Head of caudate nucleus (tissue), 42 donors: ENCODE measurements at places on chromosomes 7 and 10.

- no peak for DNase-seq
These were observed 200.9 kb downstream of the TEX36 start for GRCh38 chr10:125482108-125482507.

- DNase-seq = no peak
These were observed 24.6 kb upstream of the RNF148 start for GRCh38 chr7:122727354-122727753.

GRCh38 chr10:6667679-6668270 is 87.7 kb upstream of the PRKCQ start:
- peak; percentile 75 for DNase-seq

GRCh38 chr7:24318326-24318725 is 34.3 kb downstream of the NPY start:
- no peak for DNase-seq

- no peak for DNase-seq
These were observed 114.9 kb downstream of the STRA8 start for GRCh38 chr7:135348493-135348892.

DNA sequence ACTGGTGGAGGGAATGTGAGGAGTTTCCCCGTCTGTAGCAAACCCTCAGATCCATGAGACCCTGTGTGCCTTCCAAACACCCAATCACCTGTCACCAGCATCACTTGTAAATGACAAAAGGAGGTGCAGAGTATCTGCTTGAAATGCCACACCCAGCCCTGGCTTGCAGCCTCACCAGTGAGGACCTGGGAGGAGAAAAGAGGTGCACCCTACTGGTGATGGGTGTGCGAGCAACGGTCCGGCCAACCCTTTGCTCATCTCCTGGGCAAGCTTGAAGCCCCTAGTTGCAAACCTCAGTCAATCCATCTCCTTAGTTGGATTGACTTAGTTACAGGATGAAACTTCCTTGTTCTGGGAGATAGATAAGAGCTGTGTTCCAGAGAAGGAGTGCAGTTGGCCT is 62.4 kb upstream of the WAPL start:
- no peak for DNase-seq

- DNase-seq = no peak
These were observed 26.1 kb downstream of the PRSS58 start for GRCh38 chr7:142231716-142232115.

DNA sequence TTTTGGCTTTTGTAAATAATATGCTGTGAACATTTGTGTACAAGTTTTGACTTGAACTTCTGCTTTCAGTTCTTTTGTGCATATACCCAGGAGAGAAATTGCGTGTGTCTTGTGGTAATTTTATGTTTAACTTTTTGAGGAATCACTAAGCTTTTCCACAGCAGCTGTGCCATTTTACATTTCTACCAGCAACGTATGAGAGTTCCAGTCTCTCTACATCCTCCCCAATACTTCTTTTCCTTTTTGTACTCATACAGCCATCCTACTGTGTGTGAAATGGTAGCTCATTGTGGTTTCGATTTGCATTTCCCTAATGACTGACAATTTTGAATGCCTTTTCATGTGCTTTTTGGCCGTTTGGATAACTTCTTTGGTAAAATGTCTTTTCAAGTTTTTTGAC is 66.3 kb upstream of the INHBA start:
- no peak for DNase-seq

DNA sequence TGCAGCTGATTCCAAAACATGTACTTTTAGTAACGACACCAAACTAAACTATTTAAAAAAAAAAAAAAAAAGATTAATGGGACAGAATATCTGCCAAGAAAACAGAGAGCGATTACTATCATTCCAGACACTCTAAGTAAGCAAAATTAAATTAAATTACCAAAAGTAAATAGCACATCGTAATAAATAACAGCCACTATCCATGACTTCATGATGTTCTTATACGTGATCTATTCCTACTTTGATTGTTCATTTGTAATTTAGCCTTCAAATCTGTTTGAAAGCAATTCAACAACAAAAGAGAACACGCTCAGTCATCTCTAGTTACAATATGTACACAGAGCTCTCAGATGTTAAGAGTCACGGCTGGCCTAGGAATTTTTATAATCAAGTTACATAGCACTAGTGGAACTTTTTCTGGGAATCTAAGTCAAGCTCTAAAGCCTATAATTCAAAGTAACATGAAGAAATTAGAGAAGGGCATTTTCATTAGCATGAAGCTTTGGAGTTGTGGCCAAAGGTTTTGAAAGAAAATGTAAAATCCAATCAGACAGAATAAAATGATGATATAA is 241.7 kb upstream of the NEBL start:
- no peak for DNase-seq

- no peak for DNase-seq
These were observed 34.7 kb upstream of the CFAP46 start for GRCh38 chr10:132977076-132977475.

DNA sequence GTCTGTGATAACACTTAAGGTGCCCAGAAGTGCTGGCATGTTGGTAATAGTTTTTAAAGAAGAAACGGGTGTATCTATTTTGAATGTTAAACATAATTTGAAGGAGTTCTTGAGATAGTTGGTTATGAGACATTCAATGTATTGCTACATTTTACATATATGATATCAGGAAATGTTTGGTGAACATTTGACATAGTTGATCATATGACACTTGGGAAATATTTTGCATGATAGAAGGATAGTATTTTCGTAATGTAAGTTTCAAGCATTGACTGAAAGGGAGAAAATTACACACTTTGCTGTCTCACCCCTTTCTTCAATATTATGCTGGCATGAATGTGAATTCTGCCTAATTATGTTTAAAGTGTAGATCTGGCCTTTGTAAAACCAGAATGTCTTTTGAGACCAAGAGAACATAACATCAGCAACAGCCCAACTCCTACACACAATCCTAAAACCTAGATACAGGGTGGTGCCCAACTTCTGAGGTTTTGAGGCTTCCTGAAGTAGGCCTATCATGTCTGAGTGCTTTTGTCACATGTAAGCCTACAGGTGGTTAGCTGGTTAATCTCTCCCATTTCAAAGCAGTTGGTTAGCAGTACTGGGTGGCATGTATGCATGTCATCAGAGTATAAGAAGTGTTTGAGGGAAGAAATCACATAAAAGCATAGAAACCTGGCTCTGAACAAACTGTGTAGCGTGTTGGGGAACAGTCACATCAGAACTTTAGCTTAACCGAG is 2.1 kb downstream of the ADD3 start:
- no peak for DNase-seq

GRCh38 chr7:90661290-90662151 is 65.4 kb downstream of the CDK14 start:
- DNase-seq = no peak

DNA sequence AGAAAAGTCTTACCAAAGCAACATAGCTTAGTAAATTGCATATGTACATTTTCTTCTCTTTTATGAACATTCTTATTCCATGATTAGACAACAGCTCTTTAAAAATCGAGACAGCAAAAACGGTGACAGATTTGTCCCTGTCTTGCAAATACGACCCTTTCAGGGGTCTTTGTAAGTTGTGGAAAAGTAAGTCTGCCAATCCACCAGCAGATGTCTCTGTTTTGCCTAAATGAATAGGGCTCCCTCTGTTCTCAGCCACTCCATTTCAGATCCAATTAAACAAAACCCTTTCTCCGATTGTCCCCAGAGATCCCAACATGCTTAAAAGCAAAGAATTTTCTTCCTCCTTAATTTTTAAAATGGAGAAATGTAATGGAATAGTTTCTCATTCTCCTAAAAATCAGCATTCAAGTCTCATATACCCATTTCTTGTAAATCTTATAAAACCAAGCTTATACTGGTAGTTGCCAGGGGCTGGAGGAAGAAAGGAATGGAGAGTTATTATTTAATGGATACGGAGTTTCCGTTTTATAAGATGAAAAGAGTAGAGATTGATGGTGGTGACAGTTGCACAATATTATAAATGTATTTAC is 61.0 kb upstream of the NFE2L3 start:
- DNase-seq = no peak

GRCh38 chr7:155962968-155963300 is 150.7 kb upstream of the SHH start:
- DNase-seq = no peak

- no peak for DNase-seq
These were observed 201.4 kb upstream of the NPVF start for GRCh38 chr7:25429731-25430130.

DNA sequence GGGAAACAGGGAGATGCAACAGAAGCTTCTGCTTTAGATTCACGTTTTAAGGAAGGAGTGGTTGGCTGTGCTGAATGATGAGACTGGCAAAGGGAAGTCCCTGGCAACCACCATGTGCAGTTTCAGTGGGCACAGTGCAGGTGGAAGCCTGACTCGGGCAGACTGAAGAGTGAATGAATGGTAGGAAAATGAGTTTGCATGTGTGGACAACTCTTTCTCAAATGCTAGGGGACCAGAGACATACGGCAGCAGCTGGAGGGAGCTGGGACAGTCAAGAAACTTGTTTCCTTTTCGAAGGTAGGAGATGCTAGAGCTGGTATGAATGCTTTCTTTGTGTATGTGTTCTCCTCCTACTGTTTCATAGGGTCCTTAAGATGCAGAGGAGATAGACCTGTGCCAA is 29.0 kb downstream of the PODXL start:
- DNase-seq = no peak

DNA sequence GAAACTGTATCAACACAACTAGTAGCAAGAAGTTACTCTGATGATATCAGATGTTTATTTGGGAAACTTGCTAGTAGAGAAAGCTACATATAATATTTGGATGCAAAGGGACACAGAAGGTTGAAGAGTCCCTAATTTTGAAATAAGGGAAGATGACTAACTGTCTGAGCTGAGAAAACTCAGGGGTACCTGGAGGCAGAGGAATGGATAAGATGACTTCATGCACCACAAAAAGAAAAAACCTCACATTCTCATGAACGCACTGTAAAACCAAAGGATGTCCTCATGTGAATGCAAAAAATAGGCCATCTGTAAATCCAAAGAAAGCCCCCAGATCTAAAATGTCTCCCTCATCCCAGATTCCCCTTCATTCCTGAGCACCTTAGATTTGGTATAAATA is 29.3 kb downstream of the PRSS2 start:
- DNase-seq = no peak

- no peak for DNase-seq
These were observed 1.6 kb upstream of the SPAG6 start for GRCh38 chr10:22343731-22344130.

DNA sequence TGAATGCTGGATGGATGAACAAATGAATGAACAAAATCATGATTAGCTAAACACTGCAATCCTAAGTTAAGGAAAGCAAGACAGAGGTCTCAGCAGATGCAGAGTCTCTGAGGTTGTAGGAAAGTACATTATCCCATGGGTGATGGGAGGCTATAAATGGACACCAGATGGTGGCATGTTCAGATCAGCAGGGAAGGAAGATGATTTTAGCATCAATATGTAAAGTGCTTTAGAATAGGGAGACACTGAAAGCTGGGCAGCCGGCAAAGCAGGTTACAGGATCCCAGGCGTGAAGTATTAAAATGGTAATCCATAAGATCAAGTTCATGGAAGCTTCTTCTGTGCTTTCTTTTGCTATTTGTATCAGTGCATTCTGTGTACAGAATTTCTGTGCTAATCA is 7.9 kb upstream of the RAPGEF5 start:
- DNase-seq = no peak

DNA sequence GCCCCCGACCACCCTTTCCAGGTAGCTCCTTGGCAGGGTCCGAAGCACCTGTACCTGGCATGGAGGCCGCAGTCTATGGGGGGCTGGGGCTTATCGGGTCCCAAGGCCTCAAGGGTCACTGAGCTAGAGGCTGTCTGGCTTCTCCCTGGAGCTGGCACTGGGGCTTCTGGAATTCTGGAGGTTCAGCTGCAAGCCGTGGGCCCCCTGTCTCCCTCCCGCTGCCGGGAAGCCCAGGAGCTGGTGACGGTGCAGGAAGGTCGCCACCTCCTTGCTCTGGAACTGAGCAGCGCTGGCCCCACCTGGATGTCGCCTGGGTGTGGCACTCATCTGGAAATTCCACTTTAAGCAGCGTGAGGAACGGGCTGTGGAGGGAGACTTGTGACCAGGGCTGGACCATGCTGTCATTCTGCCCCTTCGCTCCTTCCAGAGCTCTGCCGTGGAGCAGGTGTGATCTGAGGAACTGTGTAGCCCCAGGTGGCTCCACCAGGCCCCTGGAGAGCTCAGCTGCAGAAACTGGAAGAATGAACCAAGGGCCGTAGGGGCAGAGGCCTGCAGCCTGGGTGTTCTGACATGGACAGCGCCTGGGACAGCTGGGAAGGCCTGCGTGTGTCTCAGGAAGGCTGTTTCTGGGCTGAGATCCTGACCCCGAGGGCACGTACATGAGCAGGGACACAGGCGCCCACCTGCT is 129.7 kb upstream of the PPP2R2D start:
- DNase-seq = no peak

- no peak for DNase-seq
These were observed at the start of gene ASAH2 for GRCh38 chr10:50251394-50251793. ASAH2 (minus strand) TSS chr10:50251516; CDS start chr10:50248610, 2,906 bp downstream.

DNA sequence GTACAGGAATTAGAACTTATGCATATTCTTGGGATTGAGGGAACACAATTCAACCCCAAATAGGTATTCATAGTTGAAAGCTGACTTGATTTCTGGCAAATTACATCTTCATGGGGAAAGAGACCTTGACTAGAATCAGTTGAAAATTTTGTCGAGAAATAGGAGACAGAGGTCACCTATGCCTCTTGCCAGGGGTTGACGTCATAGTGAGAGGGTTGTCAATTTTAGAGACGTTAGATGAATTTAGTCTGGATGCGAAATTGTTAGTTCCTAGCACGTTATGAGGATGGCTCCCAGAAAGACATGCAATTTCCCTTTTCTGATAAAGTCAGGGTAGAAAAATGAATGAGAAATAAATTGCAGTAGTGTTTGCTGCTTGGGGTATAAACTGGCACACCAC is 59.3 kb downstream of the SEC61G start:
- DNase-seq = no peak

- no peak for DNase-seq
These were observed 22.1 kb downstream of the NCAPG2 start for GRCh38 chr7:158682456-158682855.

- DNase-seq = no peak
These were observed 91.3 kb downstream of the CD36 start for GRCh38 chr7:80729591-80730320.

GRCh38 chr10:13989616-13990015 is 341.1 kb downstream of the FRMD4A start:
- DNase-seq = no peak

DNA sequence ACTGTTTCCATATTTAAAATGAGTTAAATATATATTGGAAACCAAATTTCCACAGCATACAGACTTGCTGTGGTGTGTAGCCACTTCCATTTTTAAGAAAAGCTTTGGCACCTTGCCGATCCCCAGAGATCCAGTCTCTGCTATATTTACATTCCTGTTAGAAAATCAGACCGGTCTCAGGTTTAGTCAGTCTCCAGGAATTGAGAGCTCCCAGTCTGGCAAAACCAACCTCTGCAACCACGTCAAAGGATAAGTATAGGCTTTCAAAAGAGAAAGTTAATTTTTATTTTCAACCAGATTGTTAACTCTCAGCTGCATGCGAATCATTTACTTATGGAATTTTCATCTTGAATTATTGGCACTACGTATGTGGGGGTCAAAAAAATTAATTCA is 28.2 kb downstream of the PUS7 start:
- no peak for DNase-seq
